Inflammatory macrophage (primary cell): ENCODE measurements at places on chromosomes 7 and 10.
A peak's percentile ranks its signal among the peaks of the same experiment; 100 is the strongest.

DNA sequence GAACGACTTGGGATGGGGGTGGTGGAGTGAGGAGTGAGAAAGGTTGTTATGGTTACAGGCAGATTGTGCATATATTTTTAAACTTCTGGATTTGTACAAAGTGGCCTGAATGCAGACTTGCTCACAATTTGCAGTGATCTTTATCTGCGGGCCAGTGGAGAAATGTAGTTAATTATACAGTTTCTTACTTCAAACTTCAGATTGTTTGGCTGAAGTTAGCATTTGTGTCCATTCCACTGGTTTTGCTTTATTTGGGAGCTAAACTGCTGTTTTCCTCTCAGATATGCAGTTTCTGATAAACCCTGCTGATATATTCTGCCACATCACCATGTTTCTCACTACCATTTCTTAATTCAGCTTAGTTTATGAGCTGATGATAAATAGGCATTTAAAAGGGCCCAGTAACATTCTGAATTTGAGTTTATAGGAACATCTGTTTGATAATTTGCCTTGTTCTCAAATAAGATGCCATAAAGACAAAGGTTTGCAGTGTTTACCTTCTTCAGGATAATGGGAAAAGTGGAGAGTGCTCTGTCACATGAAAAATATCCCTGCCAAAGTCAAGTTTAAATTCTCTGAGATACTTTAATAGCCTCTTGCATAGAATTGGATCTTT, 170.1 kb downstream of the ST7 start:
- DNase-seq, result no peak

GRCh38 chr10:71756311-71757191, 16.8 kb downstream of the VSIR start:
- DNase-seq, result no peak

GRCh38 chr7:43647339-43647672, 64.4 kb downstream of the STK17A start:
- DNase-seq, result no peak

- peak; percentile 31 for DNase-seq
These were observed 270.7 kb downstream of the ZNF33B start for GRCh38 chr10:42367532-42368230.

GRCh38 chr7:149552799-149553198, 55.2 kb upstream of the ZNF746 start:
- peak; percentile 60 for DNase-seq

DNA sequence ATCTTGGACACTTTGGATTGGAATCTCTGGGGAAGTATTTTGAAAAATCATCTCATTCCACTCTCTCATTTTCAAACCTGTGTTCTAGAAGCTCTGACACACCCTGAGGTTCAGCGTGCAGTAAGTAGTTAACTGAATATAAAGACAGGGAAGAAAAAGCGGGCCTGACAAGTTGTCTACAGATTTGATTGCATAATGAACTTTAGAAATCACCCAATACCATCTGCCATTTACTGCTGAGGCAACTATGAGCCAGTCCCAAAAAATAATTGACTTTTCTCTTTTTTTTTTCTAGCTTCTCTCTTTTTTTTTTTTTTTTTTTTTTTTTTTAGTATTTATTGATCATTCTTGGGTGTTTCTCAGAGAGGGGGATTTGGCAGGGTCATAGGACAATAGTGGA, 29.5 kb downstream of the CDC123 start:
- peak; percentile 40 for DNase-seq

GRCh38 chr7:90346336-90347125, at the start of gene GTPBP10:
TSS of gene GTPBP10 (plus strand) at chr7:90346716. CDS start at chr7:90346742, 26 bp downstream.
- DNase-seq, result peak; percentile 98

DNA sequence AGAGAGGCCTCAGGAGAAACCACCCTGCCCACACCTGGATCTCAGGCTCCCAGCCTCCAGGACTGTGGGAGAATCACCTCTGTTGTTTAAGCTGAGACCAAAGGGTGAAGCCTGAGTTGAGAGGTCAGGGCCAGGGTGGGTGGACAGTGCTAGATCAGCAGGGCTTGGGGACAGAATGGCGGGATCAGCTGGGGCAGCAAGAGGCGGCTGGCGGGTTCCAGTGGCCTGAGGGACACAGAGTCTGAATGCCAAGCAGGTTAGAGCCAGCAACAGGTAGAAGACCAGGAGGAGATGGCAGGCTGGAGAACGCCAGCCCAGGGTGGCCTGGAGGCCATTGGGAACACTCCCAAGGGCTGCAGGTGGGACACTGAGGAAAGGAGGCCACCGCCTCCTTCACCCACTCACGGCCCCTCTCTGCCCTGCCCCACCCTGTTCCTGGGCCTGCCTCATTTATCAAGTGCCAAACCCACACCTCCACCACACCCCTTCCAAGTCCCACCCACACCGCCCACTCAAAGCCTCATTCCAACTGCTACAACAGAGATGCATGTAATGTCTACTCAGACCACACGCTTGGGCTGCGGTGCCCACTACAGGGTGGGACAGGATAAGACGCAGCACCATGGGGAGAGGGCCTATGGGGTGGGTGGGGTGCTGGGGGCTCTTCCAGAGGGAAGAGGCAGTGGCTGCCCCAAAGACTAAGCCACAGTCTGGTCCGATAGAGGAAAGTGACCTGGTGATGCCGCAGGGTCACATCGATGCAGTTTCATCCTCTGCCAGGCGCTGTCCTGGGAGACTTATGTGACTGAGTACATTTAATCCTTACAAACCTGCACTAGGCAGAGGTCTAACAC, 173.9 kb downstream of the TNS3 start:
- DNase-seq, result no peak
